ENCODE measurements at places on chromosomes 11 and 22.

- no peak for DNase-seq
Observed at GRCh38 chr11:95592471-95592870, 197.1 kb downstream of the FAM76B start.

DNA sequence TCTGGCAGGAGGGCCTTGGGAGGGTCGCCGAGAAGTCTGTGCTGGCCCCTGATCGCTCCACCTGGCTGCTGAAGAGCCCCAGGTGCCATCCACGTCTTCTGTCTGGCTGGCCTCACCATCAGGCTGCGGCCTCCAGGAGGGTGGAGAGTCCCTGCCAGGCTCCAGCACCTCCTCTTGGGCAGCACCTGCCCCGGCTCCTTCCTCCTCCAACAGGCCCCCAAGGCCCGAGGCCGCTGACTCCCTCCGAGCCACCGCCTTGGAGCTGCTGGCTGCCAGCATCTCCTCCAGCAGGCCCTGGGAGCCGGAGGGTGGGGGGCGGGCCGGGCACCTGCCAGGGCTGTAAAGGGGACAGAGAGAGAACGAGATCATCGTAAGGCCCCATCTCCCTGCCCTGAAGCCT lies 22.3 kb downstream of the TNKS1BP1 start:
- peak; percentile 6 for DNase-seq

- no peak for DNase-seq
Observed at GRCh38 chr22:45067731-45068130, 57.9 kb upstream of the PHF21B start.

GRCh38 chr11:45233804-45234170 lies 52.4 kb downstream of the SYT13 start:
- DNase-seq = no peak

GRCh38 chr11:62506413-62507124 lies 40.0 kb downstream of the AHNAK start:
- no peak for DNase-seq

- DNase-seq = no peak
Observed at GRCh38 chr11:130022799-130023198, 20.2 kb upstream of the PRDM10 start.

- DNase-seq = no peak
Observed at GRCh38 chr11:130918081-130918480, 1.8 kb upstream of the SNX19 start.

DNA sequence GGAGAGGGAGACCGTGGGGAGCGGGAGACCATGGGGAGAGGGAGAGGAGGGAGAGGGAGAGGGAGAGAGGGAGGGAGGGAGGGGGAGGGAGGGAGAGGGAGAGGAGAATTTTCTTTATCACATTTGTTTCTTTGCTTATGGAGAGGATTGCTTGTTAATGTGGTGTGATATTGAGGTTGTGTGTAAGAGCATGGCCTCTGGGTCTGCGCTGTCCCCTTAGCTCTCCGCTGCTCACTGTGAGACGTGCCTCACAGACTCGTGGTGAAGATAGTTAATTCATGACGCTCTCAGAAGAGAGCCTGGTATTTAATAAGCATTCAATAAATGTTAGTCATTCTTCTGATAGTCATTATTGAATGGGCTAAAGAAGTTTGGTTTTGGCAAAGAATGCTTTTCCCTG lies 26.2 kb downstream of the PPFIA1 start:
- DNase-seq = no peak

DNA sequence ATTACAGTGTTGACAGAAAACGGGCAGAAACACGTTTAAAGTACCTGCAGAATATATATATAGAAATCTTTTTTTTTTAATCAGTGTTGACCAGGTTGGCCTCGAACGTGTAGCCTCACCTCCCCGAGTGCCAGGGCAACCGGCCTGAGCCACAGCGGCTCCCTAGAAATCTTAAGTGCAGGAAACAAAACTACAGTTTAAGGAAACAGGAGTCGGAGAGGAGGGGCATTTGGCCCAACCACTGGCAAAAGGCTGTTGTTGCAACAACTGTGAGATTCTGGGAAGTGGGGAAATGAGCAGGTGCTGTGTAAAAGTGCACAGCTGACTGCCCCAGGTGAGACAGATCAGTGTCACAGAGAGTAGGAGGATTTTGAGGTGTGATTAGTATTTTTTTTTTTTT lies 3.7 kb downstream of the YWHAH start:
- DNase-seq = no peak

DNA sequence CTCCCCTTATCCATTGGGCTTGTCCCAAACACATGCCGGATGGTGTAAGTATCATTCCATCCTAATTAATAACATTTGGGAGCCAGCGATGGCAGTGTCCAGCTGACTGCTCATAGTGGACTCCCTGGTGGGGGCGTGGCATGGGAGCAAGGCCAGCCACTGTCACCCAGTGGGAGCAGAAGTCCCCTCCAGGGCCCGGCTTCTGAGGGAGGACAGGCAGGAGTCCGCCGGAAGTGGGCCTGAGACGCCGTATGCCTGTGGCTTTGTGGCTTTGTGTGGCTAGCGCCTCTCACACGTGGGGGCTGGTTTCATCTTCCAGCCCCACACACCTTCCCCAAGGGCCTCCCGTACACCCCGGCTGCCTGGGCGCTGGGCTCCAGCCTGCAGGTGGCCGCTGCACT lies 124.5 kb downstream of the KCNQ1 start:
- no peak for DNase-seq

DNA sequence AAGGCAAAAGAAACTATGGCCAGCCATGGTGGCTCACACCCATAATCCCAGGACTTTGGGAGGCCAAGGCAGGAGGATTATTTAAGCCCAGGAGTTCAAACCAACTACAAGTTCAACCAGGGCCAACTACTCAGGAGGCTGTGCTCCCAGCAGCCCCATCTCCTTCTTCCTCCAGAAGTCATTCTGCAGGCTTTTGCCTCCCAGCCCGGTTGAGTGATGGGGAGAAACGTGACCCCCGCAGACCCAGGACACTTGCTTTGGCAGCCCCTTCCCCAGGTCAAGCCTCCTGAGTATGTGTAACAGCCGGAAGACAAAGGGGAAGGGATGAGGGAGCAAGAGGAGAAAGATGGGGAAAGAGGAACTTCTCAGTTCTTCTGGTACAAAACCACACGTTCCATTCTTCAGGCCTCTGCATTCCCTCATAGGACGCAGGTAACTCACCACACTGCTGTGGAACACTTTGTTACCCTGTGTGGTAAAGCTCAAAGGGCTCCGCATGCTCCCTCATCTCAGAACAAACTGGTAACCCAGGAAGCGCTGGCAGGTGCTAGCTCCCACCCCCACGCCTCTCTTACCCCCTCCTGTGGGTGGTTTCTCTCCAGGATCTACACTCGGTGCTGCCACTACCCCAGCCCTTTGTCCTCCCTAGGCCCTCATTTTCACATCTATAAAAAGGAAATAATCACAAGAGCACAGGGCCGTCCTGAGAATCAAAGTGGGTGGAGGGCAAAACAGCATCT lies 4.0 kb downstream of the SULT4A1 start:
- DNase-seq = no peak

Data from GM13977 (cell line).